Caco-2 (cell line): ENCODE measurements at places on chromosomes 3 and 15. TPM values are rescaled to one million over a fixed set of nuclear protein-coding genes. Genes with fewer than 3 reads are reported as not detected.

DNA sequence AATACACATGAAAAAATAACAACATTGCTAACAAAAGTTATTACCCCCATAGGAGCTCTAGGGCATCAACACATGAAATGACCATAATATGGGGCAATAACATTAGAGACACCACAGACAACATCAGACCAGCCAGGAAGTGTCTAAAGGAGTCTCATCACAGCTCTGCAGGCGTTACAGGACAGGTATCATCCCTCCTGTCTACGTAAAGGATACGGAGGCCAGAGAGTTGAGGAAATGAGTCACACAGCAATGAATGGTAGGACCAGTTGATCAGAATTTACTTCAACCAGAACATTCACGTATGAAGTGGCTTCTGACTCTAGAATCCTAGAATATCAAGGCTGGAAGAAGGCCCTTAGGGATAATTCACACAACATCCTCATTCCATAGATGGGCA is 1.8 kb downstream of the NME9 start:
- no peak overlapping the region for H3K4me3 ChIP-seq
- H3K27me3 ChIP-seq = no peaks in the 10 kb centered on the region
- no peaks in the 10 kb centered on the region for H3K4me1 ChIP-seq
- H3K27ac ChIP-seq = no peak overlapping the region
- H3K36me3 ChIP-seq = no peaks in the 10 kb centered on the region

- H3K27ac ChIP-seq = peak overlapping the region; percentile 29
- H3K4me3 ChIP-seq = no peak overlapping the region
- no peak for DNase-seq
- peaks cover 17% of the 10 kb centered on the region for H3K4me1 ChIP-seq
These were observed 19.0 kb upstream of the GHSR start for GRCh38 chr3:172467170-172467824.

- H3K4me1 ChIP-seq = peaks cover 34% of the 10 kb centered on the region
- no peak for DNase-seq
- H3K36me3 ChIP-seq = no peaks in the 10 kb centered on the region
- no peaks in the 10 kb centered on the region for H3K27me3 ChIP-seq
These were observed 211.4 kb downstream of the NR1D2 start for GRCh38 chr3:24156466-24156865.

Gene ARRDC4
- total RNA-seq = 3.2 and 4.1 TPM in 2 replicates

DNA sequence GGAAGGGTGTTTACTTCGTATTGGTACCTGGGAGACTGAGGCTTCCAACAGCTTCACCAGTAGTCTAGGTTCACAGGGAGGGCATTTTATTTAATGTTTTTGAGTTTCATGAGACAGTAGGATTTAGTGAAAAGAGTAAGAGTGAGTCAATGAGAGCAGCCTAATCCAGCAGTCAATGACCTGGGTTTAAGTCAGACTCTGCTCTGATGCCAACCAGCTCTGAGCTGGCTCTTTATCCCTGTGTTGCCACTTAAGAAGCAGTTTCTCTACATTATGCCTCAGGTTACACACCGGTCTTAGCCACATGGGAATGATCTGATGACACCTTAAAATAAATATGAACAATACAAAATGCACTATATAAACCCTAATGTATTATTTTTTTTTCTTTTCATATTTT is 59.4 kb upstream of the KCNMB2 start:
- no peak for DNase-seq
- no peaks in the 10 kb centered on the region for H3K27me3 ChIP-seq
- peaks cover 7% of the 10 kb centered on the region; the same call in 1 of the 2 replicates for H3K4me1 ChIP-seq
- H3K27ac ChIP-seq = no peak overlapping the region
- H3K4me3 ChIP-seq = no peak overlapping the region

DNA sequence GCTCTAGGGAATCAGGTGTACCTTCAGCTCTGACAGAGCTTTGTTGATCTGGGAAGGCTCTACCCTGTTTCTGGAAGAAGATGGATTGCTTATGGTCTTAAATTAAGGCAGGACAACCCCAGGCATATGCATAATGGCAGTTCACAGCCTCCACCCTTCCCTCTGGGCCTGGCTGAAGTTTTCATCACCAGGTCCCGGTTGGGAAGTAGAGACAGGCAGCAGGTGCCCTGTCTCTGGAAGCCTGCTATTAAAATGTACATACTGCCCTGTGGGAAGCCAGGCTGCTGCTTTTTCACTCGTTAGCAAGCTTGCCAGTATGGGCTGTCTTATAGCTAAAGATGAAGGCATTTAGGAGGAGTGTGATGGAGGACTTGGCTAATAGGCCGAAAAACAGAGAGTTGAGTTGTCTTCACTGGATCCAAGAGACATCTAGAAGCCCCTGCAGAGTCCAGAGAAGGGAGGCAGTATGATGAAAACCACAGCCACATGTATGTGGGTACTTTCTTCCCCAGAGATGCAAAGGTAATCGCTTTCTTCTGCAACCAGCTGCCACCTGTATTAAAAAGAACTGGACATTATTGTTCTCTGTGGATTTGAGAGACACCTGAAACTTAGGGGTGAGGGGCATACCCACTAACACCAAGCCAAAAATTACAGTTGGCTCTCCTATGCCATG is 34.4 kb downstream of the ABHD2 start:
- DNase-seq = no peak
- peak overlapping the region; percentile 85 for H3K27ac ChIP-seq
- H3K4me3 ChIP-seq = no peak overlapping the region
- H3K4me1 ChIP-seq = peaks cover 84% of the 10 kb centered on the region
- peaks cover 5% of the 10 kb centered on the region; the same call in 1 of the 2 replicates for H3K36me3 ChIP-seq
- no peaks in the 10 kb centered on the region for H3K27me3 ChIP-seq
